HS-27A (cell line): ENCODE measurements at places on chromosomes 7 and 10.

DNA sequence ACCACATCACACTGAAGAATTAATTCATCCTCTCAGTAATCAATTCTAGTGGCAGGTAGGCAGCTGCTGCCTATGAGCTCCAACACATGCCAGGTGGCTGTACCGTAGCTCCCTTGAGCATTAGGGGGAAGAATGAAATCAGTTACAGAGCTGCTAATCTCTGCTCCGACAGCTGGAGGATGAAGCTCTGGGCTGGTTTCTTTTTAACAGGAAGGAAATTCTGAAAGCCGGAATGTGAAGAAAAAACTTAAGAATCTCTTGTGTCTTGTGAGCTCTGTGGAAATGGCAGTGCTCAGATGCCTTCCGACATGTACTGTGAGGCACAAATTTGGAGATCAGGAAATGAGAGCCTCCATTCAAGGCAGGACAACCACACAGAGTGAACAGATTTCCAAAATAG lies 2.8 kb upstream of the AHCYL2 start:
- no peak for DNase-seq

GRCh38 chr7:2037301-2037807 lies 195.4 kb downstream of the MAD1L1 start:
- no peak for DNase-seq

DNA sequence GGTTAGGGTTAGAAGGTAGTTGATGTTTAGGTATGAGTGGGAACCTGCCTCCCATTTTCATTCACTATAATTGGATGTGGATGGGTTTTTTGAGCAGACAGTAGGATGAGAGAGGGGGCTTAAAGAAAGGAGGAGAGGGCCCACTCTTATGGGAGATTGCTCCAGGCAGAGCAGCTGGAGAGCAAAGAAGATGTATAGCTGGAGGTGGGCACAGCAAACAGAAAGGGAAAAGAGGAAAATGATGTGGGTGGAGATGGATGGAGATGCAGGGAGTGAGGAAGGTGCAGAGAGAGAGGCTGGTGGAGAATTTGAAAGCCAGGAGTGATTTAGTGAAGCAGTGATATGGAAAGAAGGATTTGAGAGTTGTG lies 29.9 kb downstream of the LSMEM1 start:
- no peak for DNase-seq

- no peak for DNase-seq
Observed at GRCh38 chr7:54541669-54542625, at the start of gene VSTM2A. VSTM2A (plus strand) TSS chr7:54542375; CDS start chr7:54542731, 356 bp downstream.

DNA sequence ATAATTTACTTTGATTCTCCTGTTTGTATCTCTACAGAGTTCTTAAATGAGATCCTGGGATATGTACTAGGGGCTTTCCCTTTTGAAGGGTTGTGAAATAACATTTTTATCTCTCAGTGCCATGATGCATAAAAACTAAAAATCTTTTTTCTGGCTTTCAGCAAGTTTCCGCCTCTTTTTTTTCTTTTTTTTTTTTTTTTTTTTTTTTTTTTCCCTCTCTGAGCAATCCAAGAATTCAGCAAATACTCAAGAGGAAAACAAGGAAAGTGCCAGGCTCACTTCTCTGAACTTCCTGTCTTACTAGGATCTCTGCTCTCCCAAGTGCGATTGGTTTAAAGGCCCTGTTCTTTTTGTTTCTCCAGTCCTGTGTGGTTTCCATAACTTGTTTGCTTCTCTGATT lies 79.9 kb downstream of the HYCC1 start:
- DNase-seq, result no peak

DNA sequence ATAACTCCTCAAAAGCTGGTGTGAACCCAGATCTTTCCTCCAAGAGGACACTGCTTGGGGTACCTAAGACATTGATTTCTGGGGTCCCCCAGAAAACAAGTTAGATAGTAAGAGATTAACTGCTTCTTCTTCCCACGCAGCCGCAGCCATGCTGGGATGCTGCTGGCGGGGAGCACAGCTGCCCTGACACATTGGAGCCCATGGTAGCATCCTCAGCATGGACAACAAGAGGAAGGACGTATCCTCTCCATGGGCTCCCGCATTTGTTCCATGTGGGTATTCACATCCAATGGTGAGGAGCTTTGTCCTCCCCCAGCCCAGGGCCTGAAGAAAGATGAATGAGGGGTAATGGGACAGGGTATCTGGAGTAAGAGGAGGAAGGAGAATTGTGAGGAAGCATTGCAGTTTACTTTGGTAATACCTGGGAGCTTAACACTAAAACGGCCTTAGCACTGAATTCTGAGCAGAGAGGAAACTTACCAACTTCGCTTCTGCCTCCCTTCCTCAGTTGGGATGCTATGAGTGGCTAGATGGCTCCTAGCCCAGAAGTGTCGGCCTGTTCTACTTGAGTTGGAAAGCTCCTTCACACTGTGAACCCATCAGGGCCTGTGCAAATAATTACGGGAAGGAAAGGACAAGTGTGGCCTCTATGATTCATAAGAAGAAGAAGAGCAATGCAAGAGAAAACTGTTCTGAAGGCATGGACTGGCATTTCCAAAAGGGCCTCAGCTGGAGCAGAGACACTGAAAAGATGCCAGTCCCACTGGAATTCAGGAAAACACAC lies 43.9 kb downstream of the C10orf120 start:
- DNase-seq, result no peak

DNA sequence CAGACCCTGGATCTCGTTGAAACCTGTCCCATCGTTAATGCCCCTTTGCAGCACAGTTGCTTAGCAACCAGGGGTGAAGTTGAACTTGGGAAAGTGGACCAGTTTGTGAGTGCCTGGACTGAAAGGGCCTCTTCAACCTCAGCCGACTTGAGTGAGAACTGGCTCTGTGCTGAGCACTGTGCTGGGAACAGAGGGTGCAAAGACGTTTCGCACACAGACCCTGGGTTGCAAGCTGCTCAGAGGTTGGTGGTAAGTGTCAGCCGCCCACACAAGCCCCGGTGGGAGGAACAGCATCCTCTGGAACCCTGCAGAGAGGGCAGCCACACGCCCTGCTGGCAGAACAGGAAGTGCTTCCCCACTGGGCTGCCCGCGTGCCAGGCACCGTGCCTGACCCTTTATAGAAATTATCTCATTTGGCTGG lies 89.2 kb downstream of the CARD11 start:
- DNase-seq, result no peak

- DNase-seq, result no peak
Observed at GRCh38 chr10:132264966-132265889, 42.5 kb downstream of the STK32C start.

DNA sequence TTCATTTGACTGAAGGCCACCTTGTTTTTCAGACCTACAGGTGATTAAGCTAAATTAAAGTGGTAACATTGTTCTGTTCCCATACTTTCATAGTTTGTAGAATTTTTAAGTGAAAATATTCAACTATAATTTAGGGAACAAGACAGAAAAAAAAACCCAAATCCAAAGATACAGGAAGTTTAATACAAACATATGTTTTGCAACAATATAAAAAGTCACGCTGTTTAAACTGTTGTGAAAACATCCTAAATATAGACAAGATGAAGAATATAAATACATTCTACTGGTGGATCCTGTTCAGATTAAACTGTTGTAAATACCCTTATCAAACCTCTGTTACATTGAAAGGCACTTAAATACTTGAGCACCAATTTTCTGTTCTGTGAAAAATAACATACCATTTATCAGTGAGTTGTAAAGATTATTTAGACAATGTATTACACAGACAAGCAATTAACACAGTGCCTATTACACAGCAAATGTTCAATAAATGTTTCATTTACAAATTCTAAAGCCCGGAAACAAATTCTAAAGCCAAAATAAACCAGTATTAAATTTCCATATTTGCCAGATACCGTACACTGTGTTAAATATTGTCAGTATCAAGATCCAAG lies 14.2 kb downstream of the ASZ1 start:
- no peak for DNase-seq

DNA sequence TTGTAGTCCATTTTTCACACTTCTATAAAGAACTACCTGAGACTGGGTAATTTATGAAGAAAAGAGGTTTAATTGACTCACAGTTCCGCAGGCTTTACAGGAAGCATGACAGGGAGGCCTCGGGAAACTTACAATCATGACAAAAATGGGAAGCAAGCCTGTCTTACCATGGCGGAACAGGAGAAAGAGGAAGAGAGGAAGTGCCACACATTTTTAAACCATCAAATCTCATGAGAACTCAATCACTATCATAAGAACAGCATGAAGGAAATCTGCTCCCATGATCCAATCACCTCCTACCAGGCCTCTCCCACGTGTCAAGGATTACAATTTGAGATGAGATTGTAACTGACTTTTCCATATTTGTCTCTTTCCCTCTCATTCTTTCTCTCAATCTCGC lies 9.3 kb upstream of the PNPLA8 start:
- no peak for DNase-seq

DNA sequence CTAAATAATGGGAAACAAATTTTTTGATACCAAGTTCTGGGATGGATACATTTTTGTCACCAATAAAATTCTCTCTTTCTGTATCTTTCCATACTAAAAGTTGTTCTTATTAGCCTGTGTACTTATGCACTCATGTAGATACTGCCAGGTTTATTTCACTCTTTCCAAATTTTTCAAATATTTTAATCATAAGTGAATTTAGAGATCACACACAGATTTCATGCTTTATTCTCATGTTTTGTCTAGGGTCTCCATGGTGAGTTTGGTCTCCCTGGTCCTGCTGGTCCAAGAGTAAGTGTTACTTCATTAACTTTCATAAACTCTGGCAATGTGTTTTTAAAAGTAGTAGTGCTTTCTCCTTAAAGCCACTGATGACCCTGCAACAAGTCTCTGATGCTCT lies 20.3 kb downstream of the COL1A2 start:
- DNase-seq, result no peak

- no peak for DNase-seq
Observed at GRCh38 chr10:111646021-111646420, 537.5 kb downstream of the GPAM start.

- DNase-seq, result no peak
Observed at GRCh38 chr10:62610649-62611229, 193.8 kb upstream of the ADO start.

GRCh38 chr7:74059037-74059436 lies 24.6 kb upstream of the LIMK1 start:
- DNase-seq, result no peak

- no peak for DNase-seq
Observed at GRCh38 chr10:18400201-18400905, 251.0 kb downstream of the NSUN6 start.

DNA sequence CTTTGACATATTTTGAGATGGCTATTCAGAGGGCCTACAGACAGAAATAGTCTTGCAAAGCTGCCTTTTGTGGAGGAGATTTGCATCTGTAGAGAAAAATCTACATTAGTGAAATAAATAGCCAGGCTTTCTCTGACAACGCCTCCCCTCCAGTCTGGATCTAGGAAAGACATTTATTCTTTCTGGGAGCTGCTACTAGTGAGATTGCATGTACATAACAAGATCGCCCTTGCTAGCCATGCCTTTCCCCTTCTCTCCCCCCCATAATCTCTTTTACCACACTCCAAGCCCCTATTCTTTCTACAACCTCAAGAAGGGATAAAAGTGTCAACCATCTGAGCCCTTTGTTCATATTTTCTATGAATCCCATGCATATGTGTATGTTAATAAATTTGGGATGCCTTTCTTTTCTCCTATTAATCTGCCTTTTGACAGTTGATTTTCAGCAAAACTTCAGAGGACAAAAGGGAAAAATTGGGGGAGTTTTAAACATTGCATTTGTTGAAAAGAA lies 194.2 kb downstream of the SNX13 start:
- DNase-seq, result no peak

DNA sequence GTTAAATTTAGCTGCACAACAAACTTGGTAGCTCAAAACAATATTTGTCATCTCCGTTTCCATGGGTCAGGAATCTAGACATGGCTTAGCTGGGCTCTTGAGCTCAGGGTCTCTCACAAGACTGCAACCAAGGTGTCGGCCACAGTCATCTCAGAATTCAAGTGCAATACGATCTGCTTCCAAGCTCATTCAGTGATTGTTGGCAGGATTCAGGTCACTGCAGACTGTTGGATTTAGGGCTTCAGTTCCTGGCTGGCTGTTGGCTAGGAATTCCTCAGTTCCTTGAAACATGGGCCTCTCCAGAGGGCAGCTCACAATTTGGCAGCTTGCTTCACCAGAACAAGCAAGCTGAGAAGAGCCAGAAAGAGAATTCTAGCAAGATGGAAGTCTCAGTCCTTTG lies 17.5 kb upstream of the CHST3 start:
- no peak for DNase-seq

DNA sequence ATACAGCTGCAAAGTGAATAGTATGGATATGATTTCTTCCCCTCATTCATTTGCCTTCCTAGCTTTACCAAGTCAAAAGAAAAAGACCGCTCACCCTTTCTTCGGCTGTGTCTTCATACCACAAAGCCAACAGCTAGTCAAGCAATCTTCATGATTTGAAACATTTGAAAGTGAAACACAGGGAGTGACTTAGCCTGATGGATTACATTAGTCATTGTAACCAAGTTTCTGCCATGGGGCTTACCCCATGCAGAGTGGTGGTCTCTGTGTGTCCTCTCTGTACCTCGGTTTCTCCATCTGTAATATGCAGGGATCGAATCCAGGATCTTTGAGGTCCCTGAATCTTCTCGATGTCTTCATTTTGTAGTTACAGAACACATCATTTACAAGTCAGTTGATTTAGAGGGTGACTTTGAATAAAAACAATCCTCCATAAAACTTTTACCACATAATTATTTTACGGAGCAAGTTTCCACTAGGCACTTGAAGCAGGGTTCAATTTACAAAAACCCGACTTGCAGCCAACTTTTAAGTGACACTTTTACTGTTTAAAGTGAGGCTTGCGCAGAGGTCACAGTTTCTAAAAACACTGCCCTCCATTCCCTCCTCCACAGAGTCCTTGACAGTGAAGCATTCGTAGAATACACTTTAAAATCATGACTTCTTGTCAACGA lies 2.2 kb upstream of the LGI1 start:
- DNase-seq, result no peak

- DNase-seq, result no peak
Observed at GRCh38 chr7:158011941-158012340, 575.7 kb downstream of the PTPRN2 start.

DNA sequence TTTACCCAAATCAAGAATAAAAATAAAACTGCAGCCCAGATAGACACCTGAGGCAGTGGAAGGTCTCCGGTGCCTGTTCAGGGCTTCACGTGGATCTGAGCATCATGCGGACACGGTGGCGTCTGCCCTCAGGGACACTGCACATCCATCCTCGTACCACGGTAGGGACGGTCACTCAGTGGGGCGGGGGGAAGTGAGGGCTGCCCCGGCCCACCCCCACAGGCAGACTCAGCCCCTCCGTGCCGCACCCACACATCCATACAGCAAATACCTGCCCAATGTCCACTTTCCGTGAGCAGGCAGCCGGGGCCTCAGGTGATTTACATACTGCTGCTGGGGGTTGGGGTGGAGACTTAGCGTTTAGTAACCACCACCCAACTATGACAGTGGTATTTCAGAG lies 207.8 kb downstream of the DIP2C start:
- DNase-seq, result no peak

- no peak for DNase-seq
Observed at GRCh38 chr10:22834471-22834870, 93.4 kb upstream of the ARMC3 start.

DNA sequence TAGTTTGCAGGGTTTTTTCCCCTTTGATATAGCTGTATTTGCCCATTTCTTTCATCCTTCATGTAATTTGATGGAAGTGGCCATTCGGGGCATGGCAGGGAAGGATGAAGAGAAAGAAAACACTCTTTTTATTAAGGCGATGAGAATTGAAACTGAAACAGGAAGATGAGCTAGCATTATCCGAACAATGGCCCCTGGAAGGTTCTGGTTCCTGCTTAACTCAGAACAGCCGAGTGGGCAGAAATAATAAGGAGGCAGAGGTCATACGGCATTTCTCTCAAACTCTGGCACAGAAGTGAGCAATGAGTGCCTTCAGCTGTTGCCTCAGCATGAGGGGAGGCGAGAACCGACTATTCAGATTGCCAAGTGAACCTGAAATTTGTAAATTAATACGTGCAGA lies 113.2 kb upstream of the MYO3A start:
- no peak for DNase-seq
